ENCODE measurements at places on chromosomes 2 and 18. TPM values are rescaled to one million over a fixed set of nuclear protein-coding genes. Genes with fewer than 3 reads are reported as not detected.
A peak's percentile ranks its signal among the peaks of the same experiment; 100 is the strongest.

EFR3B gene
- total RNA-seq: 0.07 TPM

CXCR1 gene
- not detected for total RNA-seq

KCNS3 gene
- total RNA-seq: 1.1 TPM

DNA sequence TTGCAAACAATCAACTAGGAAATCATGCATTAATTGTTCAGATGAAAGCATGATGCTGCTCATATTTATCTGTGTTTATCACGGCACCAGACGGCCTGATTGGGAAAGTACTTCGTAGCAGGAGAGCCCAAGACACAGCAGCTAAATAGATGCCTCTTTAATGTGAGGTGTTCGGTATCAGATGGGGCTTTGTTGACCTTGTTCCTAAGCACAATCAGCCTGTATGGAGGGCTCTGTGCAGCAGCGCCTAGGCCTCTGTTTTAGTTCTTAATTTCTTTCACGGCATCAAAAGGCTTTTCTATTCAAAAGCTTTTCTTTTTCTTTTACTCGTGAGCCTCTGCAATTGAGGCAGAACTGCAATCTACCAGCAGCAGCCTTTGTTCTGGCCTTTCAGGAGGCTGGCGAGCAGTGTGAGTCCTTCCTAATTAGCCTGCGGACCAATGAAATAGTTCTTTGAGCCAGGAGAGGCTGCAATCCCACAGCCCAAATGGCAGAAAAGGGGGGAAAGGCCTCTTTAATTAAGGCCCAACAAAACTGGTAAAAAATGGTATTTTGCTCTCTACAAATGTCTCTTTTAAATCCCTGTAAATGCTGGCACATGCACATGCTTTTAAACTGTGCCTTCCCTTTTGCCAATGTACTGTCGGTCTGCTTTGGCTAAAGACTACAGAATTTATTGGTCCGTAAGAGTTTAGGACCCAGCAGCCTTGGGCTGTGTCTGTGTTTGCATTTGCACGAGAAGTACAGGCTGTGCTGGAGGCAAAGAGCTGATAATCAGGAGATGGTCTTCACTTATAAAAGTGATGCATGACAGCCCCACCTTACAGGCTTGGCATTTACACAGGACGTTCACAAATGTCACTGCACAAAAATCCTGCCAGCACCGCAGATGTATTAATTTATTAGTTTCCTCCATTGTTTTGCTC, 159.6 kb downstream of the RND3 start:
- H3K27me3 ChIP-seq: no peaks in the 10 kb centered on the region
- DNase-seq: no peak
- H3K27ac ChIP-seq: no peak overlapping the region
- no peak overlapping the region for H3K4me3 ChIP-seq
- no peaks in the 10 kb centered on the region for H3K36me3 ChIP-seq

GRCh38 chr2:44211183-44211582, 42.5 kb downstream of the PPM1B start:
- no peaks in the 10 kb centered on the region for H3K4me1 ChIP-seq
- no peak for DNase-seq
- H3K27ac ChIP-seq: no peak overlapping the region

CIB4 gene
- not detected for total RNA-seq

LCT gene
- not detected for total RNA-seq

GRCh38 chr2:85132834-85133637, at the start of gene TCF7L1:
Gene TCF7L1 (plus strand): TSS chr2:85133392. CDS start chr2:85133685, 293 bp downstream.
- H3K36me3 ChIP-seq: no peaks in the 10 kb centered on the region
- peaks cover 14% of the 10 kb centered on the region for H3K4me1 ChIP-seq
- H3K27me3 ChIP-seq: peaks cover 41% of the 10 kb centered on the region
- peak within 1 kb of the TSS; percentile 79 for H3K4me3 ChIP-seq
- peak; percentile 24 for DNase-seq

DNA sequence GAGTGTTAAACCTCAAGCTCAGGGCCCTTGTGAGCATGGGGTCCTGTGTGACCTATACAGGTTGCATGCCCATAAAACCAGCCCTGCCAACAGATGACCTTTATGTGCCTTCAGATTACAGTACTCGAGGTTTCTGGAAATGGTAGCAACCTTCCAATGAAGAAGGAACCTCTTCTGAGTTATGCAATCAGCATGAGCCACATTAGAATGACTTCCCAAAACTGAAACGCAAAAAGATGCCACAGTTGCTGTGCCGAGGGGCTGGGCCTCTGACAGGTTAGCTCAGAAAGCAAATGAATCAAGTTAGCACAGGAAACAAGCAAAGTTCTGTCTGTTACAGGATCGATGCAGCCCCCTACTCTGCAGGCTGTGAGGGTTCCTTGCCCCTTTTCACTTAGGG, 37.7 kb downstream of the TGFA start:
- no peak overlapping the region for H3K4me3 ChIP-seq
- H3K27me3 ChIP-seq: no peaks in the 10 kb centered on the region
- no peak overlapping the region for H3K27ac ChIP-seq
- DNase-seq: no peak
- peaks cover 12% of the 10 kb centered on the region for H3K4me1 ChIP-seq

DNA sequence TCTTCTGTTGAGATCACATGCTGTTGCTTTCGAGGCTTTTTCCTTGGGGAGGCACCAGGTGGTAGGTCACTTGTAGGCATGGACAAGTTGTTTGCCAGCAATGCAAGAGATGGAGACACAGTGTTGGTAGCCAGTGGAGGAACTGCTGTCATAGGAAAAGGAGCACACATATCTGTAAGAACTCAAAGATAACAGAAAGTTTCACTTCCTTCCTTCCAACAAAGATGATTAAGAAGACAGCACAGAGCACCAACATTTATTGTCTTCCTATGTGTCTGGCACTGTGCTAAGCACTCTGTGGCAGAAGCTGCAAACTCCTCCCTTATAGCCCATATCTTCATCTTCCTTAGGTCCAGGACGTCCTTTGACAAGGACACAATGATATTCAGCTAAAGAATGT, 64.5 kb upstream of the AMMECR1L start:
- no peak for DNase-seq
- H3K27ac ChIP-seq: no peak overlapping the region
- H3K4me1 ChIP-seq: no peaks in the 10 kb centered on the region
- no peaks in the 10 kb centered on the region for H3K27me3 ChIP-seq
- H3K36me3 ChIP-seq: peaks cover 61% of the 10 kb centered on the region

DNA sequence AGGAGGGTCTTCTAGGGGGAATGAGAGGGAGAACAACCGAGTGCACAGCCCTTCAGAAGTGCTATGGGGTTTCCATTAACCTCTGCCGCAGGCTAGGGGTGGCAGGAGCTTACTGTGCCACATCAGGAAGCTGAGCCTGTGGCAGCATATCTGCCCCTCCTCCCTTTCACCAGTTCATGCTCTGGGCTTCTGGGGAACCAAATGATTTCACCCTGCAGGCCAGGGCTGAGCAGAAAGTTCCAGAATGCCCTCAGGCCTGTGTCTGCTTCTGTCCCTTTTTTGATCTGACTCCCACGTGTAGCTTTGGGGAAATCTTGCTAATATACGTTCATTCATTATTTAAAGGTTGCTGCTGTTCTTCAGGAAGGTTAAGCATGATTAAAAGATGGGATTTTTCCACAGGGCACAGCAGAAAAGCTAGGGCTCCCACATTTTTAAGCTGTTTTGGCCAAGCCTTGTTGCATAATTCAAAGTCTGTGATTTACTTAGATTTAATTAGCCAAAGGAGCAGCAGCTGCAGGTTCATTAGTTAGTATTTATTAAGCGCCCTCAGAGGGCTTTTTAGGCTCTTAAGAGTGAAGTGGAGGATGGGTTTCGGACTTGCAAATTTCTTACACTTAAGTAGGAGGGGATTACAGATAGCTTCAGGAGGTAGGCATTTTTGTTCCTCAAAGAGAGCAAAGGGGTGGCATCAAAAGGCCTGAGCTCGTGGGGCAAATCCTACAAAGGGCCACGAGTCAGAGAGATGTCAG, 10.2 kb downstream of the TMEM247 start:
- no peak overlapping the region for H3K27ac ChIP-seq
- H3K36me3 ChIP-seq: no peaks in the 10 kb centered on the region
- DNase-seq: no peak
- H3K27me3 ChIP-seq: no peaks in the 10 kb centered on the region

DNA sequence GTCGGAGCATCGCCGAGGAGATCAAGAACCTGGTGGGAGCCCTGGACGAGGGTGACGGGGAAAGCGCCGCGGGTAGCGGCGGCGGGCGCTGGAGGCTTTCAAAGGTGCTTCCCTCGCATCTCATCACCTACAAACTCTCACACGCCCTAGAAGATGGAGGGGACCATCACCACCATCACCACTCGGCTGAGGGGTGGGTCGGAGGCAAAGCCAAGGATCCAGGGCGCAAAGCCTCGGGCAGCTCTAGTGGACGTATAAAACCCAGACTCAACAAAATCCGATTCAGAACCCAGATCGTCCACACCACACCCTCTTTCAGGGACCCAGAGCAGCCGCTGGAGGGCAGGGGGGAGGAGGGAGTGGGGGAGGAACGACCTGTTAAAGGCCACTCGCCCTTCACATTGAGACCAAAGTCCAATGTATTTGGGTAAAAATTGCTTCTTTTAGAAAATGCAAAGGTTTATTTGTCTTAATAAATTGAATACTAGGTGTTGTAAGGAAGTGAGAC, 1.5 kb downstream of the SOWAHC start:
- peak overlapping the region; percentile 24 for H3K4me3 ChIP-seq
- peaks cover 53% of the 10 kb centered on the region for H3K27me3 ChIP-seq
- no peak overlapping the region for H3K27ac ChIP-seq
- no peak for DNase-seq
- peaks cover 3% of the 10 kb centered on the region for H3K36me3 ChIP-seq
- peaks cover 15% of the 10 kb centered on the region for H3K4me1 ChIP-seq

DLX2 gene
- 0.16 TPM for total RNA-seq

POTEJ gene
- not detected for total RNA-seq

- H3K4me1 ChIP-seq: no peaks in the 10 kb centered on the region
- H3K36me3 ChIP-seq: no peaks in the 10 kb centered on the region
- no peaks in the 10 kb centered on the region for H3K27me3 ChIP-seq
- H3K27ac ChIP-seq: no peak overlapping the region
Measured at GRCh38 chr2:163834221-163834620, 98.4 kb upstream of the FIGN start.

DNA sequence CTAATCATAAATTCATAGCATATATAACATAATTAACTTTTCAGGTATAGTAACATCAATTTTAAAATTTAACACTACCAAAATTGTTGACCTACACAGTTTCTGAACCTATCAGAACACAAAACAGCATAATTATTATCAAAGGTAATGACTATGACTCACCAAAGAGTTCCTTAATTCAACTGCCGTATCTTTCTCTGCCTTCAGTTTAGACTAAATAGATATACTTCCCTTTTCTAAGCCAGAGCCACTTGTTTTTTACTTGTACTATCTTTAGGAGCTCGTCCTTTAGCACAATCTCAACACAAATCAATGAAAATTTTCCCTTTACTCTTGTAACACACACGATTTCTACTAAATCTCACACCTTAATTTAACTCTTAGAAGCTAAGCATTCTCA, 54.4 kb downstream of the CCDC88A start:
- DNase-seq: no peak
- no peaks in the 10 kb centered on the region for H3K36me3 ChIP-seq
- H3K27me3 ChIP-seq: no peaks in the 10 kb centered on the region
- no peak overlapping the region for H3K4me3 ChIP-seq

BMP10 gene
- not detected for total RNA-seq

- no peaks in the 10 kb centered on the region for H3K4me1 ChIP-seq
- DNase-seq: no peak
- no peak overlapping the region for H3K27ac ChIP-seq
- no peaks in the 10 kb centered on the region for H3K27me3 ChIP-seq
- H3K4me3 ChIP-seq: no peak overlapping the region
- H3K36me3 ChIP-seq: no peaks in the 10 kb centered on the region
Measured at GRCh38 chr18:4551001-4551360, 95.9 kb upstream of the DLGAP1 start.

METAP1D gene
- total RNA-seq: 13.7 TPM

- DNase-seq: no peak
- peak overlapping the region; percentile 84 for H3K4me3 ChIP-seq
- H3K27me3 ChIP-seq: peaks cover 3% of the 10 kb centered on the region
- H3K4me1 ChIP-seq: peaks cover 11% of the 10 kb centered on the region
- peaks cover 2% of the 10 kb centered on the region for H3K36me3 ChIP-seq
- no peak overlapping the region for H3K27ac ChIP-seq
Measured at GRCh38 chr2:231199219-231199618, 788 bp downstream of the ARMC9 start.

CTNNA2 gene
- not detected for total RNA-seq

EIF2AK2 gene
- 39.9 TPM for total RNA-seq

TPO gene
- not detected for total RNA-seq

NYAP2 gene
- total RNA-seq: not detected

DNA sequence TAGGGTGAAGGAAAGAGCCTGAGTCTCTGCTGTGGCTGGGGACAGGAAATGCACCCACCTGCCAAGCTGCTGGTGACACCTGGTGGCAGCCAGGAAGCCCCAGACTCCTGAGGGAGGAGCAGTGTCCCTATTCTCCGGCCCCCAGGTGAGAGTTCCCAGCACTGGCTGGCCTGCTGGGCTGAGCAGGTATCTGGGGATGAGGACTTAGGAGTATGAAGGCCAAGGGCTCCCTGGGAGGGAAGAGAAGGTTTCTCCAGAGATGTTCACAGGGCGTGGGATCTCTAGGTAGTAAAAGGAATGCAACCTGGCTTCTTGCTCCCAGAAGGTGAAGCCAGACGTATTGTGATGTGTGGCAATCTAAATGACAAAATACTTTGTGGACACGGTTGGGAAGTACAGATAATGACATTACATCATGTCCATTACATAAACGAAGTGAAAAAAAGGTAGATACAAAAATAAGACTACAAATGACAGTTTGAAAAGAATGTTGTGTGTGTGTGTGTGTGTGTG, 75.8 kb upstream of the SLC1A4 start:
- DNase-seq: no peak
- peaks cover 55% of the 10 kb centered on the region for H3K4me1 ChIP-seq
- H3K27ac ChIP-seq: peak overlapping the region; percentile 94
- H3K36me3 ChIP-seq: peaks cover 2% of the 10 kb centered on the region
- peak overlapping the region; percentile 7 for H3K4me3 ChIP-seq

GRCh38 chr2:232459419-232460035, 3.6 kb downstream of the ALPI start:
- H3K4me3 ChIP-seq: no peak overlapping the region
- no peak overlapping the region for H3K27ac ChIP-seq
- no peaks in the 10 kb centered on the region for H3K4me1 ChIP-seq

CARF gene
- 12.0 TPM for total RNA-seq

- no peaks in the 10 kb centered on the region for H3K4me1 ChIP-seq
- no peaks in the 10 kb centered on the region for H3K36me3 ChIP-seq
- DNase-seq: no peak
- no peak overlapping the region for H3K27ac ChIP-seq
- H3K27me3 ChIP-seq: peaks cover 6% of the 10 kb centered on the region
Measured at GRCh38 chr2:29810956-29811355, 110.4 kb downstream of the ALK start.

GRCh38 chr18:63016270-63016669, 300.9 kb downstream of the PHLPP1 start:
- H3K4me3 ChIP-seq: no peak overlapping the region
- no peak for DNase-seq
- no peak overlapping the region for H3K27ac ChIP-seq
- peaks cover 13% of the 10 kb centered on the region for H3K27me3 ChIP-seq
- no peaks in the 10 kb centered on the region for H3K4me1 ChIP-seq

DNA sequence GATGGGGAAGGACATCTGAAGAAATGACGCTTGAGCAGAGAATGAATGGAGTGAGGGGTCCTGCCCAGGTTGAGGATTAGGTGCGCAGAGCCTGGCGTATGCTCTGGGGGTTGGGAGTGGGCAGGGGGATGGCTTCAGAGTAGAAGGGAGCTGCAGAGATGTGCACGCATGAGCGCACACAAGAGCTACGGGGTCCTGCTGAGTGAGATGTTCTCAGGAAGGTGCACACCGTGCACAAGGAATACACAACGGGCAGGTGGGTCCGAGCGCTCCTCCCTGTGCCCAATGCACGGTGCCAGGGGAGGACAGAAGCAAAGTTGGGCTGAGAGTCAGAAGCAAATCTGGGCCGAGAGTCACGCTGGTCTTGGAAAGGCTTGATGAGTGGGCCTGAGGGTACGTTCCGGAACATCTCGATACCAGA, 25.5 kb downstream of the TWIST2 start:
- no peak for DNase-seq
- H3K27ac ChIP-seq: no peak overlapping the region
- H3K4me1 ChIP-seq: no peaks in the 10 kb centered on the region
- H3K36me3 ChIP-seq: no peaks in the 10 kb centered on the region

HOXD9 gene
- total RNA-seq: not detected

Data from activated B cell treated with CpG ODN at 0.5 μM for 24 hours (primary cell).